ENCODE measurements at places on chromosomes 7 and 10. TPM values are rescaled to one million over a fixed set of nuclear protein-coding genes. Genes with fewer than 3 reads are reported as not detected.

TRIL gene
- total RNA-seq: 0.29 TPM

SFR1 gene
- 9.7 TPM for total RNA-seq

MET gene
- total RNA-seq: 55.0 TPM

DNAAF5 gene
- 22.4 TPM for total RNA-seq

CPN1 gene
- not detected for total RNA-seq

SEMA3D gene
- total RNA-seq: 0.72 TPM

PLAU gene
- total RNA-seq: 27.9 TPM

GATAD1 gene
- 51.3 TPM for total RNA-seq

SHTN1 gene
- 2.2 TPM for total RNA-seq

SLC39A12 gene
- not detected for total RNA-seq

PVRIG gene
- not detected for total RNA-seq

OR6B1 gene
- not detected for total RNA-seq

FAM180A gene
- total RNA-seq: 28.9 TPM
